ENCODE measurements at places on chromosomes 3 and 15.

DNA sequence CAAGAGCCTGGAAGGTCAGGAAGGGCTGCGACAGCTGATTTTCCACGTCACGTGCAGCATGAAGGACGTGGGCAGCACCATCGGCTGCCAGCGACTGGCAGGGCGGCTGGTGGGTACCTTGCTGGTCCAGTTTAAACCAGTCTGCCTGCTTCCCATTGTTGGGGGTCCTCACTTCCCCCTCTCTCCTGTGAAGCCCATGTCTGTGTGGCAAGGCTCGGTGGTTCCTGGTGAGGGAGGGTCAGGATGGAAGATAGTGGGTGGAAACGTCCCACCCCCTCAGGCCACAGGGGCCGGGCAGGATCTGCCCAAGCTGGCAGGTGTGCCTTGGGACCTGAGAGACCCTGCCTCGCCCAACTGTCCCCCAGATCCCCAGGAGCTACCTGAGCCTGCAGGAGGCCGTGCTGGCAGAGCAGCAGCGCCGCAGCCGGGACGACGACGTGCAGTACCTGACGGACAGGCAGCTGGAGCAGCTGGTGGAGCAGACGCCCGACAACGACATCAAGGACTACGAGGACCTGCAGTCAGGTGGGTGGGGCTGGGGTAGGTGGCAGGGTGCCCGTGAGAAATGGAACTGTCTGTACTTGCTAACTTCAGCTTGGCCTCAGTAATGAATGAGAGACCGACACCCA lies 108.2 kb downstream of the LRRK1 start:
- no peak for DNase-seq

GRCh38 chr3:39149498-39150147 lies 3.8 kb downstream of the CSRNP1 start:
- no peak for DNase-seq

- DNase-seq, result no peak
These were observed 710.8 kb upstream of the UBE2E2 start for GRCh38 chr3:22492342-22492741.

GRCh38 chr15:76916369-76916768 lies 11.2 kb upstream of the SCAPER start:
- DNase-seq, result no peak

DNA sequence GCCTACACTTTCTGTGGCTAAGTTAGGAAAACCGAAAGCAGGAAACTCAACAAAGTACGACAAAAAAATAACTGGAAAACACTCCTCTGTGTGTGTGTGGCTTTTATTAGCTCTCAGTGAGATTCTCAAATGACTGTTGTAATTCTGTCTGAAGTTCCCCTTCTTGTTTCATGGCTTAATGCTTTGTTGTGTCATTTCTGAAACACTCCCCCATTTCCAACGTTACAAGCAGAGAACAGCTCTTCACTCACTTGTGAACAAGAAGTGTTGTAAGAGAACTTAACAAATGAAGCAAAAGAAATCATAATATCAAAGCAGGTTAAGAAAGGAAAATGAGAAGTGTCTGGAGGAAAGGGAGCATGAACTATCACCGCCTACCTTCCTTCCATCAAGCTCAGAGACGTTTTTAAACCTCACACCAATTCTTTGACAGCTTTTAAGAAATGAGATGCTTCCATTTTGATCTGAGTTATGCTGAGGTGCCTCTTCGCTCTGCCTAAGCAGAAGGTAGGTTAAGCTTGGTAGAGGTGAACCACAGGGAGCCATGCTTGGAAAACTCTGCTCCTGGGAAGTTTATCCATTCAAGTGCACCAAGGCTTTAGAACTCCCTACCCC lies 12.4 kb upstream of the SEC62 start:
- DNase-seq, result no peak

Data from HEK293T (cell line).